Activated effector memory CD4-positive, alpha-beta T cell treated with Interleukin-2 at 50 U/mL for 16 hours (primary cell): ENCODE measurements at places on chromosomes 1 and 21.
A peak's percentile ranks its signal among the peaks of the same experiment; 100 is the strongest.

DNA sequence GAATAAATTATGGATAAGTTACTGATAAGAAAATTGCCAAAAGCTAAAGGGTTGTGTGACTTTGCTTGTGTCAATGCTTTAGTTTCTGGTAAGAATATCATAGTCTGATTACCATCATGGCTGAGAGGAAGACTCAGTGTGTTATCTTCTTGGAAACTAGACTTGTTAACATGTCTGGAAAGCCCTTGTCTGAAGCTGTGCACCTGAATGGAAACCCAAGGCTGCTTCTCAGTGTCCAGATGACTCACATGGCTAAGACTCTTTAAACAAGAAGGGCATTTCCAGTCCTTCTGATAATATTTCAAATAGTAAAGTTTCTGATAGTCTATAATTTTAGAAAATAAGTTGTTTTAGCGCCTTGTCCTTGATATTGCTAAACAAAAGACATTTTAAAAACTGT lies 1092.7 kb downstream of the PLA2G4A start:
- DNase-seq, result no peak

GRCh38 chr1:193588311-193589082 lies 402.1 kb upstream of the B3GALT2 start:
- no peak for DNase-seq

DNA sequence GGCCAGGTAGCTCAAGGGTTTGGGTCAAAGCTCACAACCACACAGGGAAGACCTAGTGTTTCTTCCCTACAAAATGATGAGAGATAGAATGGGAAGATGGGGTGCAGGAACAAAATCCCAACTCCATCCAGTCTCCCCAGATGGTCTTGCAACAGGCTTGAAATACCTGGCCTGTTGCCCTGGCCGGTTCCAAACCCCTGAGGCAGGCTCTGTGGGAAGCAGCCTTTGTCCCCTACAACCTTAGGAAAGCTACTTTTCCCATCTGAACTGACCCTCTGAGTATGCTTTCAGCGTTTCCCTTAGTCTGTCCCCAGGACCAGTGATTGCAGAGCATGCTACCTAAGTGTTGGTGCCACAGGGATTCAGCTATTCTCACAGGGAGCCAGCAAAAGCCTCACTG lies 104.0 kb downstream of the GDAP2 start:
- no peak for DNase-seq

GRCh38 chr1:156245451-156246232 lies 2.2 kb downstream of the PAQR6 start:
- DNase-seq, result peak; percentile 26

DNA sequence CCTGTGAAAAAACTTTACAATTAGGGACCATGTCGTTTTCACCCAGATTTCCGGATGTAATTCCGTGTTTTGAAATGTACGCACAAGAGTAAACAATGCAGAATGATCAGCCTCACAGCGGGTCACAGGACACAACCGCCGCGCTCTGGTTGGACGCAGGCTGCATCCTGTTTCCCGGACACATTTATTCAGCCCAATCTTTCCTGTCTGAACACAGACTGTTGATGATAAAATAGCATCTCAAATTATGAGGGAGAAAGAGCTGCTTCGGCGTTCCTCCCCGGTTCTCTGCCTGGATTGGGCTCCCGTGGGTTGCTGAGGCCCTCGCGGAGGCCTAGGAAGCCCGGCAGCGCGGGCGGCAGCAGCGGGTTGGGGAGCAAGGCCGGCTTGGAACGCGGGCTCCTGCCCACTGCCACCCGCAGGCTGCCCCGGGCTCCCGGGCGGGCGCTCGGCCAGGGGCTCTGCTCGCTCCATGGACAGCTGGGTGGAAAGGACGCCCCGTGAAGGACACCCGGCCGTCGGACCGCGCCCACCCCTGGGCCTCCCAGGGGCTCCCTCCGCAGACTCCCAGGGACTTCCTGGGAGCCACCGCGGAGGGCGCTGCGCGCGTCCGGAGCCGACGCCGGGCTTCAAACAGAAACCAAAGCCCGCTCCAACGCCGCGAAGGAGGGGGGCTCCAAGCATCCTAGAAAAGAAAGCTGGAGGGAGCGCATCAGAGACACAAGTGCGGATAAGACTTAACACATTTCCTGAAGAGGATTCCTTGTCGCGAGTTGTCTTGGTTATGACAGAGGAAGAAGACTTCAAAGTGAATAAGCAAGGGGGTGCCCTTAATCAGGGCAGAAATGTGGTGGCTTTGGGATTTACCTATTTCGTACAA lies 122.3 kb downstream of the ESRRG start:
- no peak for DNase-seq

DNA sequence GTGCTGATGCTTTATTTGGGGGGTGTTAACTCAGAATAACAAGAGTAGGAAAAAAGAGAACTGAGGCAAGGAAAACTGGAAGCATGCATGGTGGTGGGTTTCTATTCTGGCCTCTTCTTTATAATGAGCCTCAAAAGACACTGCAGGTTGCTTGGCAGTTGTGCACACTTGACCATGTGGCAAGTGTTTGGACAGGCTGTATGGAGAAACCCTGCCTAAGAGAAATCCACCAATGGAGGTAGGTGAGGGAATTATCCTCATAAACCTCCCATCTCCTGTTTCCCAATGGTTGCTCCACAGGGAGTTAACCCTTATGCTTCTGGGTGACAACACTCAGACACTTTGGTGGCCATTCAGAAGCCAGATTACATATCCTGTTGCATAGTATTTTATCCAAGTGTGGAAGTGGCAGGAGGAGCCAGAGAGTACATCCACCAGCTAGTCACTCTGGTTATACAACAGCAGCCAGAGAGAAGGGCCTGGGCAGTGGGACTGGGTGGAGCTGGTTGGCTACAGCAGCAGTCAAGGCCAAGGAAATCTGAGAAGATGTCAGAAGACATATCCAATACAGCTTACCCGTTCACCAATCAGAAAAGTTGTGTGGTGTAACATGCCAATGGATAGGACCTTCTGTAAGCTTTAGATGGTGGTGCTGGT lies 16.4 kb upstream of the VASH2 start:
- no peak for DNase-seq

GRCh38 chr1:61287014-61287413 lies 204.7 kb downstream of the NFIA start:
- DNase-seq, result no peak

DNA sequence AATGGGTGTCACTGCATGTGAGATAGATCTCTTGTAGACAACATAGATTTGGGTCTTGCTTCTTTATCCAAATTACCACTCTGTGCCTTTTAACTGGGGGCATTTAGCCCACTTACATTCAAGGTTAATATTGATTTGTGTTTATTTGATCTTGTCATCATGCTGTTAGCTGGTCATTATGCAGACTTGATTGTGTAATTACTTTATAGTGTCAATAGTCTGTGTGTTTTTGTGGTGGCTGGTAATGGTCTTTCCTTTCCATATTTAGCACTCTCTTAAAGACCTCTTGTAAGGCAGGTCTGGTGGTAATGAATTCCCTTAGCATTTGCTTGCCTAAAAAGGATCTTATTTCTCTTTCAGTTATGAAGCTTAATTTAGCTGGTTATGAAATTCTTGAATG lies 29.6 kb downstream of the ZNF691 start:
- no peak for DNase-seq

DNA sequence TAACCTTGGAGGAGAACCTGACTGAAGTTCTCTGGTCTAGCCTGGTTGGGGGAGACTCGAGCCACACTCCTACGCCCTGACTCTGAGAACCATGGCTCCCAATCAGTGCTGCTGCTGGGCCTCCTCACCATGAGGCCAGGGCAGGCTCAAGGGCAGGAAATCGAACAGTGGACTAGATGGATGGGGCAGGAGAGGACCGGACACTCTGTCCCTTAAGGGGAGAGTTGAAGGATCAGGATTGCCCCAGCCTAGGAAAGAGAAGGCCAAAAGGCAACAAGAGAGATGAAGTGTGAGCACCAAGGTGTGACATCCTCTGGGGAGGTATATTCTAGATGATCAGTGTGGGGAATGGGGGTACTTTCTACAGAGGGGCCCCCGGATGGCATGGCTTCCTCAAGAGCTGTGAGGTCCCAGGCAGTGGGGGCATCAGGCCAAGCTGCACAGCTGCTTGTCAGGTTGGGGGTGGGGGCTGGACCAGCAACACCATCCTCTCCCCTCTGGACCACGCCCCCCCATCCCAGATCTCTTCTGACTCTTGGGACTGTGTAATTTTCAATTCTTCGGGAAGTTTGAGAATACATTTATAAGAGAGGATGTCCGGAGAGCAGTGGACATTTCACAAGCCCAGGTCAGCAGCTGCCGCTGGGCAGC lies 34.0 kb downstream of the MX1 start:
- DNase-seq, result no peak

- DNase-seq, result no peak
Observed at GRCh38 chr1:211126622-211127021, 7.3 kb downstream of the KCNH1 start.

DNA sequence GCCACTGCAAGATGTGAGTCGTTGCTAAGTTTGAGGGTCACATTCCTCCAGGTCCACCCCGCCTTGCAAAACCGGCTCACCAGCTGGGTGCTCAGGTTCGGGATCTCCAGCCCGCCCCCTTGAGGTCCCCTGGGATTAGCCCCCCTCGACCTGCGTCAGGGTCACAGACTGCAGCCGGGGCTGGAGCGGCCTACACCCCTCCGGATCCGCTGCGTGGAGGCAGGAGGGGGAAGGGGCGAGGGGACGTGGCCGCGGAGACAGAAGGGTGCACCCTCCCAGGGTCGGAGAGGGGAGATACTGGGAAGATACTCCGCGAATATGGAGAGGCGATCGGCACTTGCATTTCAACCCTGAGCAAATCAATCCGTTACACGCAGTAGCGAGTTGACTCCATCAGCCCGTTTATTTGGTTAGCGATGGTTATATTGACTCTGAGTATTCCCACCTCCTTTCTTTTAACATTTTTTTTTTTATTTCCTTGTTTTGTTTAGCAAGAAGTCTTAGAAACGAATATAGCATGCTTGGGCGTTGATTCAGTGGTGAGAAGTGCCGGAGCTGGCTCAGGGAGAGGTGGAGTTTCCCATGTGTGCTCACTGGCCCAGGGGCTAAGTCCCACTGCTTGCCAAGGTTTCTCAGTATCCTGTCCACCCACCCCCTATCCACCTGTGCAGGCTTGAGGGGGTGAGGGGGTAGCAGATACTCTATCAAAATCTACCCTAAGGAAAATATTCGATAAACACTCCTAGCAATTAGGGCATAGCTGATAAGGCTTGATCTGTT lies 997 bp downstream of the IFNAR2 start:
- peak; percentile 28 for DNase-seq

- no peak for DNase-seq
Observed at GRCh38 chr1:16132325-16132785, 23.5 kb downstream of the EPHA2 start.

- no peak for DNase-seq
Observed at GRCh38 chr1:16612332-16613172, 812 bp downstream of the NBPF1 start.

- no peak for DNase-seq
Observed at GRCh38 chr1:212137854-212138253, 102.3 kb downstream of the DTL start.

DNA sequence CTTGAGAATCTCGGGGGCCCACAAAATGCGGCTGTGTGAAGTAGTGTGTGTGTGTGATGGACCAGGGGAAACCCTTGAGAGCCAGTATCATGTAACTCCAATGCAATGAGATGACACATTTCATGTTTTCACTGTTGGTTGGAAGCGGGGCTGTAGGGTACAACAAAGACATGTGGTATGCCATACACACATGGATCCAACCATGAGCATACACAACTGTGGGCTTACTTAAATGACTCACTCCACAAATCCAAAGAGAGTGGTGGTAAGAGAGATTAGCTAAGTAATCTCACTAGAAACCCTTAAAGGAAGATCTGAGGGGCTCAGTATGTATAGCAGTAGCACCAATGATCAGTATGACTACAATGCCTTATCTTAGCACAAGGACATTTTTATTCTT lies 225.7 kb downstream of the SIPA1L2 start:
- no peak for DNase-seq

DNA sequence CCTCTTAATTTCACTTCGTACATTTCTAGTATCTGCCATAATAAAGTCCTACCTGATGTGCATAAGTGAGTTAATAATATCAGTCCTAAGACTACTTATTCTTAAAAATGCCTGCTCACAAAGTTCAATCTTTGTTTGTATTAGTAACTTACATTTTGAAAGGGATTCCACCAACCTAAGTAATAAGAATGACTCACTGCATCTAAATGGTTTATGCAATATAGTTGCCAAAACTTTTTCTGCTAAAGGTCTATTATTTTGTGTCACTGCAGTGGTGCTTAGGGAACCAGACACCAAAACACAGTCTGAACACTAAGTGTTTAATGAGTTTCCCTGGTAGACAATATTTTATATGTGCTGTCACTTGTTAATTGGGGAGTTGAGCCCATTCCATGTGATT lies 1.8 kb downstream of the ZNF669 start:
- DNase-seq, result no peak

GRCh38 chr1:156540955-156541354 lies 31.4 kb downstream of the IQGAP3 start:
- no peak for DNase-seq

- no peak for DNase-seq
Observed at GRCh38 chr1:169235568-169235967, 129.1 kb downstream of the ATP1B1 start.

DNA sequence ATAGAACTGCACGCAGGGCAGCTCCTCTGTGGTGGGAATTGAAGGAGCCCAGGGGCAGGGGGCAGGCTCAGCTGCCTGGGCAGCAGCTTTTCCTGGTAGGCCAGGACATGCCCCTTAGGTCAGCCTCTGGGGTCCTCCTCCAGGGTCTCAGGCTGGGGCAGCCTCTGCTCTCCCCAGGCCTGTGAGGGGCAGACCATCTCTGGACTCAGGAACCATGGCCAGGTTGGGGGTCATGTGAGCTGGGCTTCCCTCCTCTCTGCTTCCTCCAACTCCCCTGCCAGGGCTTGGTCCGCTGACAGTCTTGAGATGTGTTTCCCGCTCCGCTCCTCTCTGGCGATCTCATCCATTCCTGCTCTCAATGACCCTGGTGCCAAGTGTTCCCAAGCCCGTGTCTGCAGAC lies 5.7 kb downstream of the C1orf210 start:
- no peak for DNase-seq

- DNase-seq, result no peak
Observed at GRCh38 chr1:80436851-80437250, 1363.9 kb upstream of the ADGRL2 start.

DNA sequence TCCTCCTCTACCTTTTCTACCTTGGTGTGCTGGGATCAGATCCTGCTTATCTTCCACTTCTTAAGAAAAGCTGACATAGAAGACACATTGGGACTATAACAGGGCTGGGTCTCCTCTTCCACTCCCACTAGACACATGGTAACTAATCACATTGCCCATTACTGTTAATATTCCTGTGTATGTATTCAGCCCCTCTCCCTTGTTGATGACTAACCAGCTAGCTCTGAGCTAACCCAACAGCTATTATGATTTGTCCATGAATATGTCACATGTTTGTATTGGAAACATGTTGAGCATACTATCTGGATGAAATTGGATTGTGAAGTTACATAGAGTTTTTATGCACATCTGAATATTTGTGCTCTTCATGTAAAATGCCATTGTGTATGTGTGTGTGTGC lies 52.9 kb downstream of the MPZL1 start:
- no peak for DNase-seq

GRCh38 chr1:3923378-3924185 lies 23.5 kb upstream of the C1orf174 start:
- no peak for DNase-seq
